ENCODE measurements at places on chromosomes 16 and 17.

DNA sequence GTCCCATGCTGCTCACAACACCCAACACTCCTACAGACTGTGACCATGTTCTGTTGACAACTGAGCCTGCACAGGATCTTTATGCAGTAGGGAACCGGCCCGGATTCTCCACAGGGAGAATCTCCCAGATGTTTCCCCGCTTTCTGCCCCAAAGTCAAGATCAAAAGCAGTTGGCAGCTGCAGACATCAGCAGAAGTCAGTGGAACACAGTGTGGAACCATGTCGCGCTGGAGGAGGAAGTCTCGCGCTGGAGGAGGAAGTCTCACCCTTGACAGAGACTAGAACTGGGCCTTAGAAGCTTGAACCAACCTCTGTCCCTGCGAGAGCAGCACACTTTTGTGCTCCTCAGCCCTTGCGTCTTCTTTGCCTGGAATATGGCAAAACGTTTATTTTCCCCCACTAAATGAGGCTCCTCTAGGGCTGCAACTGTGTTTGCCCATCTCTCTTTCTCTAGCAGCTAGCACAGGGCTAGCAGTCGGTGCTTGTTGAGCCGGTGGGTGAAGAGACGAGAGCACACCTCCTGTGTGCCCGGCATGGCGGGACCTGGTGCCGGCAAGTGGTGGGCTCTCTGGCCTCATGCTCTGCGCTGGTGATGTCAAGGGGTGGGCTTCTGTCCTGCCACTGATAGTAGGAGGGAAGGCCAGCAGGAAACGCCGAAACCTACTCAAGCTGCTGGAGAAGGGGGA, 2.1 kb upstream of the MRC2 start:
- DNase-seq, result no peak

DNA sequence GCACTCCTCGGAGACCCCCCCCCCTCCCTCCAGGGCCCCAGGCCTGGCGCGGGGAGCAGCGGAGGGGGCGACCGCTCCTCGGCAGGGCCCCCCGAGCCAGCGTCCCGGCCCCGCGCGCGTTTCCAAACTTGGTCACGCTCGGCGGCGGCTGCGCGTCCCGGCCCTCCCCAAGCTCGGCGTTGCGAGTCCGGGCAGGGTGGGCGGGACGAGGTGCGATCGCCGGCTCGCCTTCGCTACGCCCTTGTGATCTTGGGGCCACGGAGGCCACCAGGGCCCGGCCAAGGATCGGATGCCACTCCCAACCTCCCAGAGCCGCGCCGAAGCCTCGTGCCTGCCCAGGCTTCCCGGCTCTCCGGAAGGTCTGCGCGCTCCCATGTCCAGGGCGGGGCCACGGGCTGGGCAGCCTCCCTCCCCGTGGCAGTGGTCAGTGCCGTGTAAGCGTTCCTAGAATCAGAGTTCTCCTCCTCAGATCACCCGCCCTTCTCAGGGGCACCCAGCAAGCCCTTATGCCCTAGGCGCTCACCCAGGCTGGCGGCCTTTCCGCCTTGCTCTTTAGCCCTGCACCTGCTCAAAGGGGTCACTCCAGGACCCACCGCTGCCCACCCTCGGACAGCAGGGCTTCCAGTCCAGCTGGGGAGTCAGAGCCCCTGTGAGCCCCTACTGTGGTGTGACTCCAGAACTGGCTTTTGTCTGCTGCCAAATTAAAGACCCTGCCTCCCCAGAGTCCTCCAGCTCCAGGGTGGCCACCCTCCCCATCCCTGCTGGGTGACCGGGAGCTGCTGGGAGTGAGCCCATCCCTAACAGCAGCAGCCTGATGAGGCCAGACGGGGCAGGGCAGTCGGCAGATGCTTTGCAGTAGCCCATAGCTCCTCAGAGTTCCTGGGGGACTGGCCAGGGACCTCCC, 12.2 kb upstream of the MRPS23 start:
- no peak for DNase-seq

DNA sequence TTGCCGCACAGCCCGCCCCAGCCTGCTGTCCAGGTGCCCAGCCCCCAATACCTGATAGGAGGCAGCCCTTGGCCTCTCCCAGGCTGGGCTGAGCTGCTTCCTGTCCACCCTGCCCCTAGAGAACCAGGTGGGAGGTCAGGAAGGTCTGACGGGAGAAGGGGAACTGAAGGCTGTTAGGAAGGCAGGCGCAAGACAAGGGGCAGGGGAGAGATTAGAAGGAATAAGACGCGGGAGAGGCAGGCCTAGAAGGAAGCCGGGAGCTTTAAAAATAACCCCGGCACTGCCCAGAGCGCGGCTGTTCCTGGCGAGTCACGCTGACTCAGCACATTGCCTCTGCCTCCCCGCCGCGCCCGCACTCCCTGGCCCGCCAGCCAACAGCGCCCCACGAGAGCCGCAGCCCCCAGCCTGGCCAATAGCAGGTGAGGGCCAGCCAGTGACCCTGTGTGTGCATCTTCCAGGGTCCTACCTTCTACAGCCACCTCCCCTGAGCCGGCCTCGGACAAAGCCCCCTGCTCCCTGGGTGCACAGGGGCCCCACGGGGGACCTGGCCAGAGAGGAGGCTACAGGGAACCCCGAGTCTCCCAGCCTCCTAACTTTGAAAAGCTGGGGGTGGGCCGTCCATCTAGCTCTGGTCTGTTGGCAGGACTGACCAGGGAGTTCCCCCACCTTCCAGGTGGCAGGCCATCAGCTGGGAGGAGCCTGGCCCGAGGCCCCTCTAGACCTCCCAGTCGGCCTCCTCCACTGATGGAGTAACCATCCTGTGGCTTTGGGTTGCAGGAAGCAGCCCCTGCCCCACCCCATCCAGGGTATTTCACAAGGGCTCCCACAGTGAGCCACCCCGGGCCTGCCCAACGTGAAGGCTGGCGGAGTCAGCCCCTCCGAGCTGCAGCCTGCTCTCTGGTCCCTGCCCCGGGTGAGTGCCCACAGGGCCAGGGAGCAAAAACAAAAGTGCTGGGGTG, 4.0 kb downstream of the MAFG start:
- DNase-seq, result no peak

DNA sequence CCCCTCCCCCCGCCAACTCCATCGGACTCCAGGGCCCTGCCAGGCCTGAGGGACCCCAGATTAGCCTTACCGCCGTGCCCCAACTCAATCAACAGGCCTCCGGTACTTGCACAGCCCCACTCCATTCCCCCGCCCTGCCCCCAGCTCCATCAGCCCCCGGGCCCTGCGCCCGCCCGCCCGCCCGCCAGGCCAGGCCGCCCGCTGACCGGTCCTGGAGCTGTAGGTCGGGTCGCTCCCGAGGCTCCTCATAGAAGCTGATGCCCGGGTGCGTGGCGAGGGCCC, 308 bp downstream of the GTF3C1 start:
- DNase-seq, result no peak

DNA sequence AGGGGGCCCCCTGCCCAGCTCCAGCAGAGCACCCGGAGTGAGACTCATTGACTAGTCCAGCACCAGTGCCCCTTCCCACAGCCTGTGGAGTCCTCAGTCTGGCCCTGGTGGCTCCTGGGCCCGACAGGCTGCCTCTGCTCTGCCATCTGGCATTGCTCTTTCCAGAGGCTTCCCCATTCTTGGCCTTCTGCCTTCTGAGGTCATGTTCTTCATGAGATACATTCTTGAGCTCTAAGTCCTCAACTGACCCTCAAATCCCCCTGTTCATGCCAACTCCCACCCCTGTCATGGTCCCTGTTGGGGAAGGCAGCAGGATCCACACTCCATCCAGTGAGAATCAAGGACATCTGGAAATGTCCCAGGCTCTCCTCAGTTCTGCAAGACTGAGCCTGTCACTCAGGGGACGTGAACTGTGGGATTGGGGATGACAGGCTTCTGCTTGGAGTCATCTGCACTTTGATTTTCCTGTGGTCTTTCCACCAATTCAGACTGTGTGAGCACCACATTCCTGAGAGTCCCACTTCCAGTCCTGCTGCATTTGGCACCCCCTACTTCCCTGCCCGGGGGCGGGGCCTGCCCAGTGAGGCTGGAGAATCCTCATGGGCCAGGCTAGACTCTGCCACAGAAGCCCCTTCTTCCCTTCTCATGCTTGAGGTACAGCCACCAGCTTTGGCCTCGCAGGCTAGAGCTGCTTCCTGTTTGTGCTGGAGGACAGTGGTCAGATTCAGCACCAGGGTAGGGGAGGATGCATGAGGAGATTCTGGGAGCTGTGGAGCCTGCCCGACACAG, 2.7 kb downstream of the TRPV2 start:
- DNase-seq, result no peak

DNA sequence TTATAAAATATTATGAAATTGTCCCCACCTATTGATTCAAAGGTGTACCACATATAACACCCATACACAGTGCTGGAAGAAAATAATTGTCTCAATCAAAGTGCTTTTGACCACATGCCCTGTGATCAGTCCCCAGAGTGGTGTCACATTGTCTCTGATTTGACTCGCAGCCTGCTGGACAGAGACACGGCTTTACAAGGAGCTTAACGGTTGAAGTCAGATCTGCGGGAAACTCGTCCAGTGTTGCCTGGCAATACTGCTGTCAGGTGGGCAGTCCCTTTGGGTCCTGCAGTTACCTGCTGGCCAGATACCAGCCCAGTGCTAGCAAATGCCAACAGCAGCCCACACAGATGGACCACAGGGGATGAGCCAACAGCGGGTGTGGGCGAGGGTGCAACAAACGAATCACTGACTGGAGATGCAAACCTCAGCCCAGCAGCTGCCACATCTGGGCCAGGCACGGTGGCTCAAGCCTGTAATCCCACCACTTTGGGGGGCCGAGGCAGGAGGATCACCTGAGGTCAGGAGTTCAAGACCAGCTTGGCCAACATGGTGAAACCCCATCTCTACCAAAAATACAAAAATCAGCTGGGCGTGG, 26.2 kb upstream of the SSTR2 start:
- no peak for DNase-seq

DNA sequence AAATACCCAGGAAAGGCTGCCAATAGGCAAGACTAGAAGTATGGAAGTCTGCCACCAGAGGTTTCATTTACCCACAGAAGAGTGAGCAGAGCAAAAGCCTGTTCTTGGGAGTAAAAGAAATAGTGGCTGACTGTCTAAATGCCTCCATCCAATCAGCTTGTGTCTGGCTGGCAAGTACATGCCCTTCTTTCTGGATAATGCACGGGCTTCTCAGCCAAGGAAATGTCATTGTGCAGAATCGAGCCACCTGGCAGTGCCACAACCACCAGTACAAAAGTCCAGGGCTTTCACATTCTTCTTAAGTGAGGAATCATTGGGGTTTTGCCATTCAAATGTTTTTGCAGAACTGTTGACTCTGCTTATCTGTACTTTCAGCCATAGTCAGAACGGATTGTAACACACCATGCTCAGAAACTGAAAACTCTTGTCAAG, 10.1 kb upstream of the ERCC4 start:
- DNase-seq, result no peak

- no peak for DNase-seq
Measured at GRCh38 chr16:57141822-57142631, 43.8 kb downstream of the PSME3IP1 start.

GRCh38 chr17:27514595-27515413, 58.6 kb downstream of the KSR1 start:
- no peak for DNase-seq

DNA sequence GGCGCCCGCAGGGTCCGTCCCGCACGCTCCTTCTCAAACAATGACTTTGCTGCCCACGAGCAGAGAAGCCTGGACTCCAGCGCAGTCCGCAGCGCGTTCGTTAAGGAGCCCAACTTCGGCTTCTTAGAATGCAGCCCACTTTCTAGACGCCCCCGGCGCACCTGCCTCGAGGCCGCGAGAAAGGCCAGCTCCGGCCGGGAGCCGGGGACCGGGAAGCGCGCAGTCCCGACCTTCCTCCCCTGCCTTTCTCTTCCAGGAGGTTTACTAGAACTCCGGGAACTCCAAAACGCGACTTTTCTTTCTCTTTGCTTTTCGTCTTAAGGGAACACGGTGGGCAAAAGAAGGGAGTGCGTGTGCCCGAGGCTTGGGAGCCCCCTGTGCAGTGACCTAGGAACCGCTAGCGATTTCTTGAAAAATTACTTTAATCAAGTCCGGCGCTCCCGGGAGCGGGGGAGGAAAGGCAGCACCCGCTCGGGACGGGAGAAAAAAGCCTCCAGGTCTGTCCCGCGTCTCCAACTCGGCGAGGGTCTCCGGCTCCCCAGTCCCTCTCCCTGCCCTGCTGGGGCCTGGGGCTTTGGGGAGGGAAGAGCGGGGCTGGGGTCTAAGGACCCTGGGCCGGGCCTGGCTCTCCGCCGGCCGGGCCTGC, 2.6 kb downstream of the HNF1B start:
- DNase-seq, result no peak

- no peak for DNase-seq
Measured at GRCh38 chr16:918741-919657, 51.8 kb downstream of the LMF1 start.

- DNase-seq, result no peak
Measured at GRCh38 chr16:57413733-57414132, 9.2 kb downstream of the CCL17 start.

DNA sequence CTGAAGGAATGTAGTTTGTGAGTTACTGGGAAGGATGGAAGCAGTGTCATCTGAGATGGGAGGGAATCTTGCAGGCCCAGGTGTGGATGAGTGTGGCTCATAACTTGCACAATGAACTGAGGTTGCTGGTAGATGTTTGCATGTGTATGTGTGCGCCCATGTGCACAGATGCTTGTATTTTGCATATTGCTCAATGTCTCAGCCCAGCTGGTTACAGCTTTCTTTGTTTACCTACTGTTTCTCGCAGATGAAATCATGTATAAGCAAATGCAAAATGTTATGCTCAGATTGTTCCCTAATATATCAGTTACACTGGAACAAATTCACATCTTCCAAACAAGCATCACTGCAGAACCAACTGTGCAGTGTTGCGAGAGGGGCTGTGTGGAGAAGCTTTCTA, 452.2 kb upstream of the EEF2KMT start:
- DNase-seq, result no peak

Data from activated CD8-positive, alpha-beta memory T cell treated with anti-CD3 and anti-CD28 coated beads, Interleukin-2, amount 50 U/mL, for 4 hours (primary cell).